Stimulated activated CD8-positive, alpha-beta memory T cell treated with anti-CD3 and anti-CD28 coated beads, Interleukin-2, amount 100 ng/mL, for 1 hour (primary cell): ENCODE measurements at places on chromosomes 7 and 10.

DNA sequence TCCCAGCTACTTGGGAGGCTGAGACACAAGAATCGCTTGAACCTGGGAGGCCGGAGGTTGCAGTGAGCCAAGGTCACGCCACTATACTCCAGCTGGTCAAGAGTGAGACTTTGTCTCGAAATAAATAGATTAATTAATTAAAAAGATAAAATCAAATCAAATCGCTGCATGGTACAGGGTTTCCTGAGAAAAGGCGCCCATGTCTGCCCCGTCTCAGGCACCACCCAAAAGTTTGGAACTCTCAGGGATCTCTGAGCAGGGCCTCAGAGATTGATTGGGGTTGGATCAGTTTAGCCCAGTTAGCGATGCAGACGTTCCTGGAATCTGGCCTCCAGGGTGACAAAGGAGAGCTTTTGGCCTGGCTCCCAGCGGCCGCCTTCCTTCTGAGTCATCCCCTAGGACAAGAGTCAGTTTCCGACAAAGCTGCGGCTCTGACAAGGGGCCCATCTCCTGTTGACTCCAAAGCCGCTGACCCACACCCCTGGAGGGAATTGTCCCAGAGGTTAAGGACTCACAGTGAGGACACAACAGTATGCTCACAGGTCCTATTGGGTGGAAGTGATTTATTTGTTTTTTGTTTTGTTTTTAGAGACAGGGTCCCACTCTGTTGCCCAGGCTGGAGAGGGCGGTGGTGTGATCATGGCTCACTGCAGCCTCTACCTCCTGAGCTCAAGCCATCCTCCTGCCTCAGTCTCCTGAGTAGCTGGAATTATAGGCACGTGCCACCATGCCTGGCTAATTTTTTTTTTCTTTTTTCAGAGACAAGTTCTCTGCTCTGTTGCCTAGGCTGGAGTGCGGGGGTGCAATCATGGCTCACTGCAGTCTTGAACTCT is 6.8 kb downstream of the ORAI2 start:
- DNase-seq, result no peak

DNA sequence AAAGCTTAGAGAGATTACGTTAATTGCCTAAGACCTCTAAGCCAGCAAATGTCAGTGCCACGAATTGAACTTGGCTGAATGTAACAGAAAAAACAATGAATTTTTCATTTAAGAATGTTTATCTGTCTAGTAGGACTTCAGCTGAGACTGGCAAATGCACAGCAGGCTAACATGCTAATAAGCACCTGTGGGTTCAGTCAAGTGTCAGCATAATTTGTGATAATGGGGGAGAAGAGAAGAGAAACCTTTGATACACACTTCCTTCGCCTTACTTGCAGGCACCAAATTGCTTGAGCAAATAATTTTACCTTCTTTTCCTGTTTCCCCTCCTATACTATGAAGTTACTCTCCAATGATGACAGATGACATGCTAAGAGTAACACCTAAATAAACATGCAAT is 1136.5 kb upstream of the SORCS1 start:
- no peak for DNase-seq

DNA sequence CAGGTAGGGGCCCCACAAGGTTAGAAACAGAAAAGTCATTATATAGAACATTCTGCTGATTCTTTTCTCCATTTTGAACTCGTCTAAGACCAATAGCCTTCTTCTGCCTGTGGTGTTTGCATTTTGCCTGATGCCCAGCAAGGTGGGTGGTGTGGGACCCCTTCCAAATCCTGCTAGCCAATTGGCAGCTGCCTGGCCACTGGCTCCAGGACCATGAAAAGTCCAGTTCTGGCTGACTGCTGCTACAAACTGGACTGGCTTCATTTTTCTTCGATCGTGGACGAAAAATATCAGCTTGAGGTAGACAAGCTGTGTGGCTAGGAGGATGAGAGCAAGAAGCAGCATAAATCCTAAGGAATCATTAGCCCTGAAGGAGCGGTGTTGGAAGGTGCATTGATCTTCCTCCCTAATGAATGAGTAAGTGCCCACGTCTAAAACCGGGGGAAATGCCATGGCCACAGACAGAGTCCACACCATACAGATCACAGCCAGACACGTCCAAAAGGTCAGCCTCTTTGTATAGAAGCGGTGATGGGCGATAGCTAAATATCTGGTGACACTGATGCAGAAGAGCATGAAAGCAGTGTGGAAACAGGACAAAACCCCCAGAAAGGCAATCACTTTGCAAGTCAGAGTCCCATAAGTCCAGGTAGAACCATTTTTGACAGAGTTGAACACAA is 2.7 kb downstream of the GPR85 start:
- DNase-seq, result no peak

- DNase-seq, result no peak
Measured at GRCh38 chr10:62076891-62077290, 175.4 kb downstream of the ARID5B start.

- no peak for DNase-seq
Measured at GRCh38 chr10:58590924-58591323, 78.3 kb downstream of the BICC1 start.

- no peak for DNase-seq
Measured at GRCh38 chr10:131157899-131158298, 153.6 kb downstream of the TCERG1L start.

DNA sequence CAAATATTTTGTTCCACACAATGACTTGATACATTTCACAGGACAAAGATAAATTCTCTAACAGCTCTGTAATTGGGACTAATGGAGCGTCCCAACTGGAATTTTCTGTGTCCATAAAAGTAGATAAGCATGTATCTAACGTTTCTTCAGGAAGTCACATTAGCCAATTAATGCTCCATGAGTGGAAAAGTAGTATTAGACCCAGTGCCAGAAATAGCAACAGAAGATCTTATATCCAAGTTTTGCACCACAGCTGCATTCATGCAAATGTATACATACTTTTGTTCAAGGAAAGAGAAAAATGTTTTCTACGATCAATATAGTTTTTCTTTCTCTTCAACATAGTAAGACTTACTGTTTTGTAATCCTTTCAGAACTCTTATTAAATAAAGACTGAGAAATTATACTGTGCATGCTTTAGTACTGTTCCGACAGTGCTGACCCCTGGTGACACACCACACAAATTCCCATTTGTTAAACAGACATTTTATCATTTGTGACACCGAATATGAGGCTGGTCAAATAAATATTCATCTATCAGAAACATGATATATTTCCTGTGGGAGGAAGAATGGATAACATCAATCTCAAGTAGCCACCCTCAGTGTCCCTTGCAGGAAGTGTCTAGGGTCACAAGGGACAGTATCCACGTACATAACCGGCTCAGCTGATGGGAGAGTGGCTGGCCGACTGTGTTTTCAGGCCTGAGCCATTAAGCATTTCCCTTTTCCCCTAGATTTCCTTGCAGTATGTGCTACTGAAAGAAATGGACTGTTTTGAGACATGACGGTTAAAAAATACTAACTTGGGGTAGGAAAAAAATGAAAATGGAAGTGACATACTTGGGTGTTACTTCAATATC is 102.1 kb upstream of the RSU1 start:
- DNase-seq, result no peak

- DNase-seq, result no peak
Measured at GRCh38 chr10:8054244-8054493, 319 bp upstream of the GATA3 start.

- no peak for DNase-seq
Measured at GRCh38 chr7:81430761-81431160, 339.1 kb downstream of the HGF start.

GRCh38 chr10:129938460-129938859 is 25.6 kb downstream of the EBF3 start:
- no peak for DNase-seq

DNA sequence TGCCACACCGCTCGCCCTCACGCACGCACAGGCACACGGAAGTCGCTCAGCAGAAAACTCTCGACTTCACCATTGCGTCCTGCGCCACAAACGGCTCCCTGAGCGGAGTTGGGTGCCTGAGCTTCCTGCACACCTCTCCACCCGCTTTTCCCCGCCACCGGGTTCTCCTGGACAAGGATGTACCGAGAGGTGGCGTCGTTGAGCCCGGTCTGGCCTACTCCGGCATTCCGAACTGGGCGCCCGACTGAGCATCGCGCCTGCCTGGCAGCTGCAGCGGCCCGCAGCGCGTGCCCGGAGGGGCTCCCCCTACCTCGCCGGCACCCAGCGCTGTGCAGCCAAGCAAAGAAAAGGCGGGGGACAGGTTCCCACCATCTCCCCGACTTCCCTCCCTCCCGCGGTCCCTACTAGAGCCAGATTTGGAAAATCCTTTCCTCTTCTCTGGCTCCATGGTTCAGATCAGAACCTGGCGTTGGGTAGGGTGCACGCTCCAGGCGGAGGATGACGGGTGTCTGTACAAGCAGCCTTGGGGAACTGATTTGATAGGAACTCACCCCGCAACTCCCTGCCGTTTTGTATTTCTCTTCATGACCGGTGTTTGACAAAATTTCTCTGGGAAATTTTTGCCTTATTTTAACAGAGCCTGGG is 1.7 kb downstream of the SORCS3 start:
- DNase-seq, result no peak

- no peak for DNase-seq
Measured at GRCh38 chr10:1050554-1050953, 1.6 kb upstream of the IDI1 start.

DNA sequence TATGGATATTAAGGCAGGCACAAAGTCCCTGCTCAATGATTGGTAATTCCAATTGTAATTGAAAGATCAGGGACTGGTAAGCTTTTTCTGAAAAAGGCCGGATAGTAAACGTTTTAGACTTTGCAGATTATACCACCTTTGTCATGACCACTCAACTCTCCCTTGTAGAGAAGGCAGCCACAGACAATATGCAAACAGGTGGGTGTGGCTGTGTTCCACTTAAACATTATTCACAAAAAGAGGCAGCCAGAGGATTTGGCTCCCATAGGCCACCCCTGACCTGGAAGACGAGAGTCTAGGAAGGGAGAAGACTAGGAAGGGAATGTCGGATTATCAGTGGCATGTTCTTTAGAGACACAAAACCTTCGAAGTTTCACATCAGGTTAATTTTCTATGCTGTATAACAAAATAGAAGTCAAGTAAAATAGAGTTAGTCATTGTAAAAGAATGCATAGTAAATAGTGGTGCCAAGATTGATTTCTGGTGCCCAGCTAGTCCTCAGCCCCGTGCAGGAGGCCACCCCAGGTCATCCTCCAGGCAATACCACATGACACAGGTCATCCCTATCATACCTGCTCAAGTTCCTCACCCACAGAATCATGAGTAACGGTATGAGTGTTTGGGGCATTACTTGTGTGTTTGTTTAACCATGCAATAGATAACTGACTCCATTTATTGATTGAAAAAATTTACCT is 193.8 kb downstream of the PLPP4 start:
- no peak for DNase-seq

DNA sequence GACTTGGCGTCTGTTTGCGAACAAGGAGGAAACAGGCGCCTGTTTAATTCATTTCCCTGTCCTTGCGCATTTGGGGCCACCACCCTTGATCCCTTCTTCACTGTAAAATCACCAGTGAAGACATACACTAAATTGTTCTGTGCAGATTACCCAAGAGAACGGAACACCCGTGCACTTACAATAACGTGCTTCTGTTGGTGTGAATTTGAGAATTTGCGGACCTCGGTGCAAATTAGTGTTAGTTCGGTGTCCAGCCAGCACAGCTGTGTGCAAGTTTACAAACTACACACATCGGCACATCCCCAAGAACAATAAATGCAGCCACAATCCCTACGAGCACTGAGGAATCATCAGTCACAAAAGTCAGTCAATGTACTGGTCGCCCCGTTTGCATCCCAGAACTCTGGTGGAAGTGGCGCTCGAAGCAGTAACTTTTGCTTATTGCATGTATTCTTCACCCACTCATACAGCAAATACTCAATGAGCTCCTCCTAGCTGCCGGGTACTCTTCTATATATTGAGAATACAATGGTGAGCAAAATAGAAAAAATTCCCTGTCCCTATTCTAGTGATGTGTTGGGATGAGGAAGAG is 786 bp upstream of the CNOT4 start:
- DNase-seq, result no peak

GRCh38 chr10:22325272-22326144 is 4.6 kb downstream of the BMI1 start:
- no peak for DNase-seq

DNA sequence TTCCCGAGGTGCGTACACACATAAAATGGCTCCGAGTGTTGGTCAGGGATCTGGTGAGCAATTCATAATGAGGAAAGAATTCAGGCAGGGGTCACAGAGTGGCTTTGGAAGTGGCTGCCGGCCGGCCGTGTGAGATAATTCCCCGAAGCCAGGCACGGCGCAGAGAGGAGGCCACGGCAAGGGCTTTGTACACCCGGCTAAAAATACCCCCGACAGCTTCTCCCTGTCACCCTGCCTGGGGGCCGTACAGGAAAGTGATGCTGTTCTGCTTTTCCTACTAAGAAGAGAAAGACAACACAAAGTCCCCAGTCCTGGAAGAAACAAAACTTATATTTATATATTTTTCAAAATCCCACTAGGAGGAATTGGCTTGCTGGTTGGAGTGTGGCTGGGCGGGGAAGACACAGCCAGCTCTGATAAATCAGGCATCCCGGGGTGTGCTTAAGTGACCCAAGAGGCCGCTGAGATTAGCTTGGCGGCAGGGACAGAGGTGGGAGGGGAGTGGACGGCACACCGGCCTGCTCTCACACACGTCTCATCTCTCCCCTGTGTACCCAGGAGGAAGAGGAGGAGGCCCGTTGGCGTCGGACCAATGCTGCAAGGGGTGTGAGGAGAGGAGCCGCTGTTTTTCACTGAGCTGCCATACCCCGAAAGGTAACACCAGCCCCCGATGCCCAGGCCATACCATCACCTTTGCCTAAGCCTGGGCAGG is 70.5 kb downstream of the ZMIZ1 start:
- no peak for DNase-seq

- no peak for DNase-seq
Measured at GRCh38 chr10:33813415-33813814, 478.9 kb upstream of the NRP1 start.

DNA sequence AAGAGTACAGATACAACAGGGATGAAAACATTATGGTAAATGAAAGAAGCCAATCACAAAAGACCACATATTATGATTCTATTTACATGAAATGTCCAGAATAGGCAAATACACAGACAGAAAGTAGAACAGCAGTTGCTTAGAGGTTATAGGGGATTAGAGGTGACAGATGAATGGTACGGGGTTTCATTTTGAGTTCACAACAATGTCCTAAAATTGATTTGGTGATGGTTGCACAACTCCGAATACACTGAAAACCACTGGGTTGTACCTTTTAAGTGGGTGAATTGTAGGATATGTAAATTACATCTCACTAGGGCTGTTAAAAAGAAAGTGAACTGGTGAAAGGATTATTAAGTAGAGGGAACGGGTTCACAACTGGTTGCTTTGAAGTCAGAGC is 76.3 kb upstream of the MRLN start:
- no peak for DNase-seq

GRCh38 chr7:1081931-1082401 is 5.9 kb upstream of the GPER1 start:
- DNase-seq, result no peak

DNA sequence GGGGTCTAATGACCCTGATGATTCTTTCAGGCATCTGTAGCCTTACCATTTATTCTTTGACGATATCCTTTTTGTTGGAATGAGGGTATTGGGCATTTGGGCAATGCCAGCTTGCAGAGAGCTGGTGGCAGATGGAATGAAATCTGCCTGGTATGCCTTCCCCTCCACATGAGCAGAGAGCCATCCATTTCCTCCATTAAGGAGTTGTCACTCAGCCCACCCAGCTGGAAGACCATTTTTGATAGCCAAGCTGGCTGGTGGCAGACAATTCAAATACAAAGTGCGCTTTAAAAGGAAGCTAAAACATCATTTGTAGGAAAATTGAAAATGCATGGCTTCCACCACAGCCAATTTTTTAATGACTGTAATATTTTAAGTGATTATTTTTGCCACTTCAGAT is 240.1 kb upstream of the SLC26A5 start:
- no peak for DNase-seq

- DNase-seq, result no peak
Measured at GRCh38 chr10:8116474-8116873, 62.0 kb downstream of the GATA3 start.
